Pulmonary artery endothelial cell (primary cell): ENCODE measurements at places on chromosomes 12 and 14. TPM values are rescaled to one million over a fixed set of nuclear protein-coding genes. Genes with fewer than 3 reads are reported as not detected.

DNA sequence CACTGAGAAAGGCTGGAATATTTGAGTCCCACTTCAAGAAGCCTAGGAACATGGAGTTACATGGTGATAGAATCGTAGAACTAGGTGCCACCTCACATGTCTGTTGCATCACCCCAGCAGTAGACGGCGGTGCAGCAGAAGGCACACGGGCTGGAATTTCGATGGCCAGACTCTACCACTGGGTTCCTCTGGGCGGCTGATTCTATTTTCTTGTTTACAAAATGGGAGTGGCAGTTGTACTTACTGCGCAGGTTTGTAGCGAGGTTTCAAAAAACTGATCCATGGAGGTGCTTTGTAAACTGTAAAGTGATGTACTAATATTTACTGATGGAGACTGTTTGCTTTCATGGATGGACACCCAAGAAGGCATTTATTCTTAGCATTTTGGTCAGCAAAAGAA is 45.7 kb downstream of the WDR20 start:
- no peak for DNase-seq

GRCh38 chr14:99230208-99231151 is 41.5 kb downstream of the BCL11B start:
- no peak for DNase-seq

- no peak for DNase-seq
Measured at GRCh38 chr12:57632073-57632957, 686 bp downstream of the B4GALNT1 start.

GRCh38 chr14:100278702-100279101 is 27.5 kb downstream of the SLC25A29 start:
- DNase-seq, result no peak

DNA sequence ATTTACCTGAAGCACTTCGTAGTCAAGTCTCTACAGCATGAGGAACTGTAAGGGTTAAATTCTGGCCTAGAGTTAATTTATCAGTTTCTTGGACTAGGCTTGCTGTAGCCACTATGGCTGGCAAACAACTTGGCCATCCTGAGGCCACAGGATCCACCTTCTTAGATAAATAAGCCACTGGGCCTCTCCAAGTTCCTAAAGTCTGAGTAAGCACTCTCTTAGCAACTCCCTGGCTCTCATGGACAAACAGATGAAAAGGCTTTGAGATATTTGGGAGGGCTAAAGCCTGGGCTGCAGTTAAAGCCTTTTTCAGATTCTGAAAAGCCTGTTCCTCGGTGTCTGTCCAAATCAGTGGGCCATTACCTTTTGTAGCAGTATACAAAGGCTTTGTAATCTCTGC is 675.0 kb downstream of the TMEM121 start:
- DNase-seq, result no peak

- DNase-seq, result no peak
Measured at GRCh38 chr12:52405922-52406385, at the start of gene KRT82. Gene KRT82 (minus strand): TSS chr12:52406335. CDS start chr12:52406277, 58 bp downstream.

DNA sequence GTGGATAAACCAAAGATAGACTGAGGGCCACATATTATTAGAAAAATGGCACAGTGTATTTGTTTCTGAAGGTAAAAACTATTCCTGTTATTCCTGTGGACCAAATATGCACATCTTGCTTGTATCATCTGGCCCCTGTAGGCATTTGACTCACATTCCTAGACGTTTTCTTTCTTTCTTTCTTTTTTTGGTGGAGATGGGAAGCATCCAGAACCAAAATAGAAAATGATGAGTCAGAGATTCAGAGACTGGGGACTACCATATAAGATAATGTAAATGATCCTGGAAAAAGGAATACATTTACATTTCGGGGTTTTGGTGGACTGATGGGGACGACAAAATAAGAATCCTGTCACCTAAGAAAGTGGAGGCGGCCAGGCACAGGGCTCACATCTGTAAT is 24.2 kb downstream of the TRIM9 start:
- DNase-seq, result no peak

DNA sequence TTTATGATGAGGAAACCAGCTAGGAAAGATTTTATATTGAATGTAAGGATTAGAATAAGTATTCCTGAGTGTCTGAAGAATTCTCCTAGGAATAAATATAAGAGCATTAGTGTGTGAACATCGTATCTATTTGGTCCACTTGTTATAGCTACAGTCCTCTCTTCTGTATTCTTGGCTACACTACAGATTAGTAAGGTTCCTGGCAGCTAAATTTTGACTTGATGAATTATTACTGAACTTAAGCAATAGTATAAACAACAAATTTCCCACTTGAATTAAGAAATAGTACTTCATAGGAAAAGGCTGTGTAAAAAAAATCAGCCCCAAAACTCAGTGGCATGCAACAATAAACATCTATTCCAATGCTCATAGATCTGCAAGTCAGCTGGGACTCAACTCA is 138.4 kb upstream of the G2E3 start:
- no peak for DNase-seq

- DNase-seq, result no peak
Measured at GRCh38 chr14:47009615-47010014, 358.0 kb upstream of the RPL10L start.

GRCh38 chr14:104464907-104465306 is 114.7 kb upstream of the C14orf180 start:
- DNase-seq, result no peak

Gene KRT78
- not detected in 2 replicates for total RNA-seq

Gene GMFB
- total RNA-seq, result 55.9 and 78.9 TPM in 2 replicates

Gene SERPINA1
- total RNA-seq, result not detected in 2 replicates

Gene CPNE6
- total RNA-seq, result not detected in 2 replicates

Gene CLEC12A
- total RNA-seq, result not detected in 2 replicates

Gene TSPAN8
- total RNA-seq, result 0.18 and 0.33 TPM in 2 replicates
